ENCODE measurements at places on chromosomes 3 and 15.

GRCh38 chr3:46851364-46852333, 11.6 kb downstream of the MYL3 start:
- H3K36me3 ChIP-seq, result no peaks in the 10 kb centered on the region
- no peak overlapping the region for H3K27ac ChIP-seq
- no peak overlapping the region for H3K4me3 ChIP-seq
- H3K27me3 ChIP-seq, result no peaks in the 10 kb centered on the region
- peak; percentile 35 for DNase-seq

DNA sequence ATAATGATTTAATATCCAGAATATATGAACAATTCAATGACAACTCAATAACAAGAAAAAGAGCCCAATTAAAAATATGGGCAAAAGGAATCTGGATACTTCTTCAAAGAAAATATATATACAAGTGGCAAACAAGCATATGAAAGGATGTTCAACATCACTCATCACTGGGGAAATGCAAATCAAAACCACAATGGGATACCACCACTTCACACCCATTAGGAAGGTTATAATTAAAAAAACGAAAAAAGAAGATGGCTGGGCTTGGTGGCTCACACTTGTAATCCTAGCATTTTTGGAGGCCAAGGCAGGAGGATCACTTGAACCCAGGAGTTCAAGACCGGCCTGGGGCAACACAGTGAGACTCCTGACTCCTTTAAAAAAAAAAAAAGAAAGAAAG, 4.1 kb downstream of the CCDC12 start:
- H3K36me3 ChIP-seq, result no peaks in the 10 kb centered on the region
- H3K27ac ChIP-seq, result no peak overlapping the region
- no peak for DNase-seq
- H3K27me3 ChIP-seq, result no peaks in the 10 kb centered on the region
- H3K4me3 ChIP-seq, result no peak overlapping the region

DNA sequence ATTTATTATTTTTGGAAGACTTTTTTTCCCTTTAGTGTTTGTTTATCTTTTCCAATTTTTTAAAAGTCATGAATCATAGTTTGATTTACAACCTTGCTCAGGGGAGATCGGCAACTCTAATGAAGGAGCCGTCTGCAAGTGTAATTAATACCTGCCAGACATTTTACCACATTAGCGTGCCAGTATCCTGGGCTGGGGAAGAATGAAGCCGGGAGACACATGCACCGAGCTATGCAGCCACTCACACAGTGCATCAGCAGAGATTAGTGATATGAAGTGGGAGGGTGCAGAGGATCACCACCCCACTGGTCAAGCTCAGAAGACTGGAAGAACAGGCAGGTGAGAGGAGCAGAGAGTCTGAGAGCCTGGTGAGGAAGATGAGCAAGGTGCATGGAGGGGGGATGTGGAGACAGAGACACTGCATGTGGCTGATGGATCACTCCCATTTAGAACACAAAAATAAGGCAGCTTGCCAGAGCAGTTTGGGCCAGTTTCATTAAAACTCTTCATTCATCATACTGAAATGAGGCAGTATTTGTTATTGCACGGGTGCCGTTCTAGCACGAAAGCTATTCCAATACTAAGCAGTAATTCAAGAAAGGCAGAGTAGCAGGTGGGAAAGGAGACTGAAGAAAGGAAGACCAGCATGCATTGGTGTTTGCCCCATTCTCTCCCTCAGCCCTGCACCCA, 821.6 kb downstream of the TUSC7 start:
- no peaks in the 10 kb centered on the region for H3K27me3 ChIP-seq
- no peak overlapping the region for H3K4me3 ChIP-seq
- H3K4me1 ChIP-seq, result no peaks in the 10 kb centered on the region
- no peak overlapping the region for H3K27ac ChIP-seq
- no peaks in the 10 kb centered on the region for H3K36me3 ChIP-seq
- no peak for DNase-seq

DNA sequence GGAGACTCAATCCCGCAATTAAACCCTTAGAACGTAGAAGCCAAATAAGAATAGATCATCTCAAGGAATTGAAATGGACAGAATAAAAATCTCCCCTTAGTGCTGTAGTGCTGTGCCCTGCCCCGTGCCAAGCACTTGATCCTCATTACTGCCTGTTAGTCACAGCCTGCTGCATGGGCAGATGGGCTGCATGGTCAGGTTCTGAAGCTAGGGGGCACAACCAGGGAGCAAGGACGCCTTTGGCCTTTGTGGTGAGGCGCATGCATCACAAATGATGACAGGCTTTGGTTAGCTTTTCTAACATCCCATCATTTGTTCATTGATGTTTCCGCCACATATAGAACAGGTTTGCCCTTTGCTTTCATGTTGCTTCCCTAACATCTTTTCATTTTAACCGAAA, 336.3 kb upstream of the ADAMTS9 start:
- H3K27ac ChIP-seq, result no peak overlapping the region
- H3K4me3 ChIP-seq, result no peak overlapping the region
- H3K36me3 ChIP-seq, result no peaks in the 10 kb centered on the region
- DNase-seq, result no peak

DNA sequence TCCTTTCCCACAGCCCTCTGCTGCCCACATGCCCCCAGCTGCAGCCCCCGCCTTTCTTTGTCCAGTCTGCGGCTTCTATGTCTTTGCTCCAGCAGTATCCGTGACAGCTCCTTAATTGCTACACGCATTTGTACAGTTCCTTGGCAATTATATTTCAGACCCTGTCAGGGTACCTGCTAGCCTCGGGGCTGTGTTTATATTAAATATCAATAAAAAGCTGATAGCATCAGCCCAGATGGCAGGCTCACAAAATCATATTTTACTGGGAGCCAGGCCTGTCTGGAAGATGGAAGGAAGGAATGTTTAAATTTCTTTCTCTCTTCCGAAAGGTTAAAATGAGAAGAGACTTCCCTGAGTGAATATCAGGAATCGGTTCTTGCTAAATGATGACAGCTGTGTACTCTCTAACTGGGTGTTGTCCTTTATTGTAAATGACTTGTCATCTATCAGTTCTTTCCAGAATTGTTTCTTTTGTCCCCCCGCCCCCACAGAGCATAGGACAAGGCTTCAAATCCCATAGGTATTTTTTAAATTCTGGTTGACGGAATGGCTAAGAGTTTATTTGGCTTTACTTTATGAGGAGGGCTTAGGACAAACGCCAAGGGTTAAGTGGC, 378.1 kb downstream of the LRTM1 start:
- no peak for DNase-seq
- H3K27me3 ChIP-seq, result no peaks in the 10 kb centered on the region
- no peak overlapping the region for H3K4me3 ChIP-seq
- no peak overlapping the region for H3K27ac ChIP-seq
